ENCODE measurements at places on chromosomes 2 and 18.

DNA sequence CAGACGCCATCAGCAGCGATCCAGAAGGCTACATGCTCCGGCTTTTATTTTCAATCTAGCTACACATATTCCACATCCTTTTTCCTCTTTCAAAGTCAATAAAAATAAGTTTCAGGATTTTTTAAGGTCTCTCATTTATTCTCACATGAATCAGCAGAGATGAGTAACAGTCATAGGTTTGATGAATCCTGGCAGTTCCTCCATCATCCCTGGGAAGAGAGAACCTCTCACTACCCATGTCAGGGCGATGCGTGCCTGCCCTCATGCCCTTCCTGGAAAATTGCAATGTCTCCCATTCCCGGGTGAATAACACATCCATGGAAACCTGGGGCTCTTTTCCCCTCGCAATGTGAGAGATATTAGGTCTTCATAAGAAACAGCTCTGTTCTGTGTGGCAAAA is 301.1 kb upstream of the SMIM21 start:
- no peak for DNase-seq

GRCh38 chr2:240226672-240227537 is 86.4 kb upstream of the OTOS start:
- DNase-seq = no peak

DNA sequence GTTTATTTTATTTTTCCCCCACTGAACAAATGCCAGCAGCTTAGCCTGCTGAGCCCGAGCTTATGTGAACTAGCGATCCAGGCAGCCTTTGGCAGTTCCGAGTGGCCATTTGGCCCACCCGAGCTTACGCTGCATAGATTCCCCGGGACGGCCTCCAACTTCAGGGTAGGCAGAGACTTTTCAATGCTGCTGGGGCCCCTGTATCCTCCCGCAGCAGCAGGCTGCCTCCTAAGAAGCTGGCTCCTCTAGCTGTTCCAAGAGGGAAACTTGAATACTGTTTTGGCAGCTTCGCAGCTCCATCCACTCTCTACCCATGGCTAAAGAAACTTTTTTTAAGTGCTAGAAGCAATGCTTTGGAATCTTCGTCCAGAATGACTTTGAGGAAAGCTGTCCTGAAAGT is 295.2 kb downstream of the SS18 start:
- no peak for DNase-seq

DNA sequence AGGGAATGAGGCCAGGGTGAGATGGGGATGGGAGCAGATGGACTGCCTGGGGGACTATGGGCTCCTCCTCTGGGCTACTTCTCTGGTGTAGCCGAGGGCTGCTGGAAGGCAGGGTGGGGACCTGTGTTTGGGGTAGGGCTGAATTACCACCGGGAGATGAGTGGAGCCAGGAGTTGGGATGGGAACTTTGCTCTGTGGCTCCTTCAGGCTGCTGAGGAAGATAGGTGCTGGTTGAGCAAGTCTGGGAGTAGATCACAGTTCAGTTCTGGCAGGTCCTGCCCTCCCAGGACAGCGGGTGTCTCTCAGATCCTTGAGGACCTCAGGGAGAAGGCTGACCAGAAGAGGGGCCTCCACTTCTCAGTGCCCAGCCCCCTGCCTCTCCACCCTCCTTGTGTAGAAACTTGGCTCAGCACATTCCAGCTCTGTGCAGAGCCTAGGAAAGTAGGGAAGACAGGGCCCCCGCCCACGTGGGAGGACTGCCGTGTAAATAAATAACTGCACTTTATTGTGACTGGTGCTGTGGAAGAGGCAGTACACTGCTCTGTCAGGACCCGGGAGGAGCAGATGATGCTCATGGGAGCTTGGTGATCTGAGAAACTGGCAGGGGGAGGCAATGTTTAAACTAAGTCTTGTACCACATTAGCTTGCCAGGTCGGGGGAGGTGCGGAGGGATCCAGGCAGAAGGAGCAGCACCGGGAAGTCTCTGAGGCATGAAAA is 15.3 kb downstream of the TET3 start:
- DNase-seq = no peak

GRCh38 chr2:131535526-131535925 is 7.8 kb downstream of the CCDC74A start:
- DNase-seq = no peak

DNA sequence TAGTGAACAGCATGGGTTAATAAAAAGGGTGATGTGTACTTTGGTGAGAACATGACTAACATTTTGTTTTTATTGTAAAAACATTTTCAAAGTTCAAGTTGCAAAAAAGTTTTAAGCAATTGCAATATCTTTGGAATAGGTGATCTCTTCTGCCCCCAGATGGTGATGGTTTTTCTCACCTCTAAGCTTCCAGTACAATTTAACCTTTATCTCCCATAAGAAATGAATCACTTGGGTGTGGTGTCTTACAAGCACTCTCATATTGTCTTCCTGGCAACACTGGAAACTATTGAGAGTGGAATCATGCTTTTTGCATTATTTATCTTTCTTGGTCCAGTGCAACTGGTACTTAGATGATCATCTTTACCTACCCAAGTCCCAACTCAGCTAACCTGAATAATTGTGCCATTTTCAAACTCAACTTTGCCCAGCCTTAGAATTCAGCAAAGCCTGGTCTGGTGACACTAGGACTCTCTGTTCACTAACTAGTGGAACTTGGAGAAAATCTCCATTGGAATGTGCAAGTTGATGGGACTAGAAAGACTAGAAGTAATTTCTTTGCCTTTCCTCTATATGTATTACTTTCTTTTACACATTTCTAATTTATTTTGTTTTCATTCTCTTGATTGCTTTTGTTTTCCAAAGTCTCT is 964.7 kb upstream of the ZEB2 start:
- DNase-seq = no peak

- DNase-seq = no peak
These were observed 165.1 kb downstream of the RPIA start for GRCh38 chr2:88856409-88857135.

DNA sequence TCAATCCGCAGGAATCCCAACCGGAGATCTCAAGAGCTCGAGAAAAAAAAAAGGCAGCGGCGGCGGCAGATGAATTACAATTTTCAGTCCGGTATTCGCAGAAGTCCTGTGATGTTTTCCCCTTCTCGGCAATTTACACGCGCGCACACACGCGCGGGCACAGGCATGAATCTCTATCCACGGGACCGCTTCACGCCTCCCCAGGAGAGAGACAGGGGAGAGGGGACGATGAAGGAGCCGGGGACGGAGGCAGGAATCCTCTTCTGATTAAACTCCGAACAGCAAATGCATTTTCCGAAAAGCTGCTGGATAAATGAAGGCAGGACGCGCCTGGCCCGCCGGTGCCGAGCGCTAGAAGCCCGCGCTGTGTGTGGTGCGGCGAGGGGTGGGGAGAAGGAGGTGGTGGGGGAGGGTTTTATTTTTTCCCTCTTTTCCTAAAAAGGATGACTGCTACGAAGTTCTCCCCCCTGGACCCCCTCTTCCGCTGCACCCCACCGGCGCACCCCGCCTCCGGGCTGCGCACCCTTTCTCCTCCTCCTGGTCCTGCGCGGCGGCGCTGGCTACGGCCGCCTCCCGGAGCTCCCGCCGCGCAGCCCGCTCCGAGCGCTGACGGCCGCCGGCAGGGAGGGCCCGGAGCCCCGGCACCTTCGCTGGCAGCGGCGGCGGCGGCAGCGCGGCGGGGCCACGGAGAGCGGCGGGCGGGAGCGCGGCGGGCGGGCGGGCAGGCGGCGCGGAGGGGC is at the start of gene BCL2:
Gene BCL2, minus strand, starts transcription at position 387 of the 740 bp plus-strand sequence.
- peak; percentile 27 for DNase-seq

DNA sequence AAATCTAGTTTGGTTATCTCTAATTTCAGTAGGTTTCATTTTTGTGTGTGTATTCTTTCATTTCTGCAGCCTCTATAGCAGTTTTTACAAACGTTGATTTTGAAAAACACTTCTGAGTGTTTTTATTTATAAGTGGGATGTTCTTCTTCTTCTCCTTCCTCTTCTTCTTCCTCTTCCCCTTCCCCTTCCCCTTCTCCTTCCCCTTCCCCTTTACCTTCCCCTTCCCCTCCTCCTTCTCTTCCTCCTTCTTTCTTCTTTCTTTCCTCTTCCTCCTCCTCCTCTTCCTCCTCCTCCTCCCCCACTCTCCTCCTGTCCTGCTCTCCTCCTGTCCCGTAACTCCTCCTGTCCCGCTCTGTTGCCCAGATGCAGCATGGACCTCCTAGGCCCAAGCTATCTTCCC is 4.2 kb downstream of the UGGT1 start:
- DNase-seq = no peak

GRCh38 chr2:164778723-164779122 is 62.9 kb downstream of the COBLL1 start:
- DNase-seq = no peak

- no peak for DNase-seq
These were observed 16.1 kb downstream of the CCDC178 start for GRCh38 chr18:33424266-33424946.

DNA sequence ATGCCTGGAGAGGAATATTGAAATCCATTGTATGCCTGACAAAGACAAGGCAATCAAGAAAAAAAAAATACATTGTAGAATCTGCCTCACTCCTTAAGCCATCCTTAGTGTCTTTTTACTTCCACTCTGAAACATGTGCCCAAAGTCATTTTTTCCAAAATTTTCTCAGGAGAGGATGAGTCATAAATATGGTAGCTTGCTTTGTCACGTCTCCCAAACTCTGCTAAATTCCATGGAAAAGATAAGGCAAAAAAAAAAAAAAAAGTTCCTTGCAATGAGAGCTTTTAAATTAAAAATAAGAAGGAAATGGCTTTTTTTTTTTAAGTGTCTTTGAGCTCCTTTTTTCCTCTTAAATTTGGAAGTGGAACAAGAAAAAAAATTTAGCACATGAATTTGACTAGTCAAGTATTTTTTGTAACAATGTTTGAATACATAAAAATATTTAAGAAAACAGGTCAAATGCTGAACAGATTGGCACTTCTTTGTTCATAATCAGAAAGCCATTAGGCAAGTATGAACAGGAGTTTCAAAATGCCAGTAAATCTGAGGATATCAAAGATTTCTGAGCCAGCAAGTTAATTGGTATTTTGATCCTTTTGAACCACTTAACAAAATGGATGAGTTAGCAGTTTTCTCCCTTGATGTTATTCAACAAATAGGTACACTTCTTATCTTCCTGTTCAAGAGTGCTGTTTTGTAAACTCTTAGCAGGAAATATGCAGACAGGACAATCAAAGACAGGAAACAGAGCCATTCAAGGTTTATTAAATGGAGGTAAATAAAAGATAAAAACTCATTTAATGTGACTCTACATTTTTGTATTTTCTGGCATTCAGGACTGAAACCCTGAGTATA is 247.3 kb upstream of the SP5 start:
- no peak for DNase-seq

GRCh38 chr18:51163543-51163942 is 33.9 kb downstream of the MEX3C start:
- no peak for DNase-seq

- DNase-seq = no peak
These were observed 249.3 kb downstream of the NDUFA10 start for GRCh38 chr2:239775623-239776435.

DNA sequence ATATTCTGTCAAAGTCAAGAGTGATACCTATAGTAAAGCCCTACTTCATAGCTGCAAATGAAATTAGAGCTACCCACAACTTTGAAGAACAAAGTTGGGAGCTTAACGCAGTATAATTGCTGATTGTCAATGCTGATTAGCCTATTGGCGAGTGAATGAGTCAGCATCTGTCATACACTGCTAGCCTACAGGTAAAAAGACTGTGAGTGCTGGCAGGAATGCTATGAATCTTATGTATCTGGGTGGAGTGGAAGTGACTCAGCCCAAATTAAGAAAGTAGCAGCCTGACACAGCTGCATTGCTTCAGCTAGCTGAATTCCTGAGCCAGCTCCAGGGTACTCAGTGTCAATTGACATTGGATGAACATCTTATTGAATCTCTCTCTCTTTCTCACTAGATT is 179.4 kb upstream of the DCC start:
- DNase-seq = no peak

GRCh38 chr2:157190151-157190550 is 67.4 kb upstream of the GALNT5 start:
- DNase-seq = no peak

- no peak for DNase-seq
These were observed 309.9 kb upstream of the PKDCC start for GRCh38 chr2:41737888-41738287.

DNA sequence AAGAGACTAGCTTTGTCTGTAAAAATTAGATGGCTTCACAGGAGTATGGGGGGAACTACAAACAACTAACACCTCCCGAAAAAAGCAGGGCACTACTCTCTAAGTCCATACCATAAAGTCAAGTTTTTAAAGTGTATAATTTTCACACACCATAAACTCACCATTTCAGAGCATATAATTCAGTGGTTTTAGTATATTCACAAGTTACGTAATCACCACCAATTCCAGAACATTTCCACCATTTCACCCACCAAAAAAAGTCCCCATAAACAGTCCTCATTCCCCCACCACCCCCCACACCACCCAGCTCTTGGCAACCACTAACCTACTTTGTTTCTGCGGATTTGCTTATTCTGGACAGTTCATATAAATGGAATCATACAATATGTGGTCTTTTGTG is 33.8 kb downstream of the CFAP36 start:
- no peak for DNase-seq

DNA sequence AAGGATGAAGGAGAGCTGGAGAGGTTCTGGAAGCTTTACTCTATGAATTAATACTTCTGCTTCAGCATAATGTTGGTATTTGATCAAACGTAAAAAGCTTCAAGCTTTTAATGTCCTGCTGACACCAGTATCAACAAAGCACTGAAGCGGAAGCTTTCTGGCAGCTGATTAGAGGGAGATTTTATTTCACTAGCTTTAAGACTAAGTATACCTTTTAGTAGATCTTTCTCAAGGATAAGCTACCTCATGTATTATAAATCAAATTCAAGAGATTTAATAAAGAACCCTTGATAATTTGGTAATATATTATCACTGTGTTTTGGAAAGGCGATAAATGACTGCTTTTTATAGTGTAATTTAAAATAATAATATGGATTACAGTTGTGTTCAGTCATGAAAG is 128.0 kb upstream of the CD302 start:
- no peak for DNase-seq

DNA sequence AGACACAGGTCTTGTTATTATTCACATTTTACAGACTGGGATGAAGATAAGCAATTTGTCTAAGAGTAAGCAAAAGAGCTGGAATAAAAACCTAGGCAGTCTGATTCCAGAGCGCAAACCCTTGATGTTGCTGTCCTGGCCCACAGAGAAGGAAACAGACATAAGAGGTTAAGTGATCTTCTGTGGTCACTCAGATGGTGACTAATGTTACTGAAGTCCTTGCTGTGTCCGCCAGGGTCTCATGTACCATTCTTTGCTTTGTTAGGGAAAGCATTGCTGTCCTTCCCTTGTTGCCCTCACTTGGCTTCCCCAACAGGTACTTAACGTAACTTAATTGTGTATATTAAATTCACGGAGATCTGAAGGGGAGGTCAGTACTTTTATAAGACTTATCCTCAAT is 14.9 kb upstream of the FAP start:
- DNase-seq = no peak
